ENCODE measurements at places on chromosomes 5 and 9.

DNA sequence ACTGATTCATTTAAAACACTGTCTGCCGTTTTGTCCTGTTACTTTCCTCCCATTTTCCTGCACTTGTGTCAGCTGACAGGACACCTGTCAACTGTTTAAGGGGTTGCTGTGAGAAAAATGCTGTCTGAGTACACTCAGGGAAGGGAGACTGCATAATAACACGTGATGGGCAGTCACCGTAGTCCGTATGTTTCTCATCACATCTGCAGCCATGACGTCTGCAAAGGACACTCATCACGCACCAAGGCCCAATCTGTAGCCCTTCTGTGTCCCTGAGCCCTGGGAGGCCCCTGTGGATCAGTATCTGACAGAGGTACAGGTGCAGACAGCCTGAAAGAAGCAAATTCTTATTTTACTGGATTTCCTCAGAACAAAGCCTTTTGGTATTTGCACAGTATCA is 396.3 kb downstream of the YTHDC2 start:
- no peak for DNase-seq

GRCh38 chr9:126147936-126148870 is 178.4 kb upstream of the MVB12B start:
- DNase-seq = no peak

- DNase-seq = no peak
Observed at GRCh38 chr5:33491941-33492340, 51.2 kb downstream of the TARS1 start.

GRCh38 chr9:129866394-129867135 is 31.3 kb downstream of the USP20 start:
- no peak for DNase-seq

- no peak for DNase-seq
Observed at GRCh38 chr5:1220351-1220750, 4.8 kb upstream of the SLC6A18 start.

DNA sequence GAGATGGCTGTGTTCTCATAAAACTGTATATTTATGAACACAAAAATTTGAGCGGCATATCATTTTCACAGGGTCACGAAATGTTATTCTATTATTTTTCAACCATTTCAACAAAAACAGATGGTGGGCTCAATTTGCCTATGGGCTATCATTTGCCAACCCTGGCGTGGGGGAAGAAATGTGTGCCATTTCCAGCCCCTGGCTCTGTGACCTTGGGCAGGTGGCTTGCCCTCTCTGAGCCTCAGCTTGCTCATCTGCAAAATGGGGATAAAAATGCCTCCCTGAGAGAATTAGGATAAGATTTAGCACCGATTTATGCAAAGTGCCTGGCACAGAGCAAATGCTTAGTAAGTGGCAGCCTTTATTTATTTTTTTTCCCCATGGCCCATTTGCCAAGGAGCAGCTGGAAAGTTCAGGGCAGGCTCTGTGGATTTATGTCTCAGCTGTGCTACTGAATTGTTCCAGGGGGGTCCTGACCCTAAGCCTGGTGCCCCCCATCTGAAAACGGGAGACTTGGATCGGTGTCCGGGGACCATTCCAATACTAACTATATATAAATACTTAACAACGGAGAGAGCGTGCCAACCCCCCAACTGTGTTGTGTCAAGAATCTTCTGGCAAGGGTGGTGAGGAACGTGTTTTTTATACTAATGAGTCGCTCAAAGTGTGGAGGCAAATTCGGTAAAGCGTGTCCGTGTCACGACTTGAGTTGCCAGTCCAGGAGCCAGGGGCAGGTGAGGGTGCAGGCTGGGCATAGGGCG is 34.5 kb downstream of the HRH2 start:
- DNase-seq = no peak

GRCh38 chr5:34580983-34581382 is 75.1 kb upstream of the RAI14 start:
- DNase-seq = no peak

DNA sequence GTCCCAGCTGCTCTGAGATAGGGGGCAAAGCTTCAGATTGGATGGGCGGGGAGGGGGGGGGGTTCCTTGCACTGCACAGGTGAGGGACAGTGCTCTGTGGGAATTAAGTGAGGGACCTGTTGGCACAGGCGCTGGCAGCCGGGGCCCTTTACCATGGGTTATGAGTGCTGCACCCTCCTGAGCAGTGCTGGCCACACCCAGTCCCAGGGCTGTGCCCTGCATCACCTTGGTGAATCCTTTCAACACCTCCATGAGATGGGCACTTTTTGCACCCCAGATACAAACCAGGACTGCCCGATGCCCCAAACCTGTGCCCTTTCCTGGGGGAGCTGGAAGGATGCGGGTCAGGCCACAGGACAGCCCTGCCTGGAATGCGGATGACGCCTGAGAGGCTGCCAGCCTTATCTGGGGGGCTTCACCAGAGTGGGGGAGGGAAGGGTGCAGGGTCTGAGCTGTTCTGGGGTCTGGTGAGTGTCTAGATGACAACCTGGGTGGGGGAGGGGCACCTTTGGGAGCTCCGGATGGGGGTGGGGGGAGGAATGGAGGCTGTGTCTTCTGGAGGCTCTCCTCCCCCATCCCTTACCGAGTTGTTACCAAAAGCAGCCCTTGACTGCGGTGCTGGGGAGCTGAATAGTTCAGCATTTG is 5.2 kb downstream of the CRB2 start:
- DNase-seq = no peak

DNA sequence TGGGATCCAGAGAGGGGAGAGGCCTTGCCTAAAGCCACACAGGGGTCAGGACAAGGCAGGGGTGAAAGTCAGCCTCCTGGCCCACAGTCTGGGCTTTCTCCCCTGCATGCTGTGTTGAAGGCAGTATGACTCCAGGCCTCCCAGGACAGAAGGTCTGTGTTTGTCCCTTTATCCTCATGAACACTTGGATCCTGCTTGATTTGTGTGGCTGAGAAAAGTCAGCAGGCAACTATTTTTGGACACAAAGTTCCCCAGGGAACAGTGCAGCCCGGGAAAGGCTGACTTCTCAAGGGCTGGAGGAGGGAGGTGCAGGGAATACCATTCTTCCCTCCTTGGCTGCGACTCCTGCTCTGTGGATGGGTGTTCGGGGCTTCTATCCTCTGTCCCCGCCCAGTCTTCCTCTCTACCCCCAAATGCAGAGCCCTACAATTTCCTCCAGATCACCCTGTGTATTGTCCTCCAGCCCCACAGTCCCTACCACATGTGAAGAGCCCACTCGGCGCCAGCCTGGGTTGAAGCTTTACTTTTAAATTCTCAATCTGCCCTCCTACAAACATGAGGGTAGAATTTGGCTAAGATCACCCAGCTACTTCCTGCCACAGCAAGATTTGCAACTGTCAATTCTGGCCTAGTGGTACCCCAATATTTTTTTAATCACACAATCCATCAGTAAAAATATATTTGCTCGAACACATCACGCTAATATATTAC is 4.1 kb downstream of the AKNA start:
- DNase-seq = no peak

DNA sequence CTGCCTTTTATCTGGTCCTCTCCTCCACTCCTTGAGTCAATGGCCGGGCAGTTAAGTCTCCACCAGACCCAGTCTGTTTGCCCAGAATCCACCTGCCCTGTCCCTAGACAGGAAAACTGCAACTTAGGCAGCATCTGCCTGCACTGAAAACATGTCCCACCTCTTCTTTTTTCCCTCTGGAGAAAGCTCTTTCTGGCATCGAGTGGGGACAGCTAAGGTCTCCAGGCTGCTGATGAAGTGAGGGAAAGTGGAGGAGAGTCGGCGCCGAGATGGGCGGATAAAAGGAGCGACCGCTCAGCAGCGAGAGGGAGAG is 243 bp upstream of the SHISAL2B start:
- DNase-seq = no peak

DNA sequence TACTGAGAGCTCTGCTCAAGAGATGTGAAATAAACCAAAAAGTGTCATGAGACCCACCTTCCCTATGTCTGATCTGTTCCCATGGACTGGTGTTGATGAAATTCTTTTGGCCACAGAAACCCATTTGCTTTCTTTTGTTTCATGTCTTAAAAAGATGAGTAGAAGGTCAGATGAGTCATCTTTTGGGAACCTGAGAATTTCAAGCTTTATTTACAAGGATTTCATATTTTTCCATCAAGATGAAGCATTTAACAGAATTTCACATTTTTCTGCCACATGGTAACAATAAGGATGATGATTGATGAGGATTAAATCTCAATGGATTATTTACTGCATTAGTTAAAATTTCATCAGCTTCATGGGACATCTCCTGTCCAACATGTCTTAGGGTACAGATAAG is 337.8 kb downstream of the DEPDC1B start:
- DNase-seq = no peak

DNA sequence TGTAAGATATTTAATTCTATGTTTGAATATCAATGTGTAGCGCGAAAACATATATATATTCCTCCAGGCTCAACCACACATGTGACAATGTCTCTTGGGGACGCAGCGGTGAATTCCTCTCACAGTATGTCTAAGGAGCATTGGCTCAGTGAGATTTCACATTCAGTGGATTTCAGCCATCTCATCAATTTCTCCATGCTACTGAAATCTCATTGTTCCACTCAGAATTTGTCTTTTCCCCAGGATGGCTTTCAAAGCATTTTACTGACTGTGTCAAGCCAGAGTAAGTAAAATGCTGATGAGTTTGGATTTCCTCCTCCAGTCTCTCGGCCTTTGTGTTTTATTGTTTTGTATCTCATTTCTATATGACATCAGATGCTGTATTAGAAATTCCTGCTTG is 1.3 kb upstream of the OR1J1 start:
- no peak for DNase-seq

- DNase-seq = no peak
Observed at GRCh38 chr5:32018476-32019436, 155.4 kb downstream of the GOLPH3 start.

GRCh38 chr5:79050498-79050897 is 19.0 kb downstream of the DMGDH start:
- DNase-seq = no peak

GRCh38 chr5:10652606-10653005 is 88.7 kb downstream of the ANKRD33B start:
- no peak for DNase-seq

DNA sequence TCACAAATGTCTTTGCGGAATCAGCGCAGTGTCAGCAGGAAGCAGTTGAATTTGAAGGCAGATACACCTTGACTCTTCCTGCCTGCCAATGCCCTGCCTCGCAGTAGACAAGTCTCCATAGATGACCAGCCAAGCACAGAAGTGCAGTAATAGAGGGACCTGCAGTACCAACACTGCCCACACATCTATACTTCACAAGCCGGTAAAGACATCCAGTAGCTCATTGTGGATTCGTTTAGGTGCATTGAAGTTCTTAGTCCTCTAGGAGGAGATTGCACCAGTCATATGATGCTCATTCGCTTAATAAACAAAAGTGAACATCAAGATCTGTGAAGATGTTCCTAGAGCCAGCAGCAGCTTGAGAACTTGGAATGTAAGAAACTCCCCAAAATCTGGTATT is 7.1 kb upstream of the IFNA2 start:
- no peak for DNase-seq

- DNase-seq = no peak
Observed at GRCh38 chr9:97853056-97853843, at the start of gene FOXE1. FOXE1 (plus strand) TSS chr9:97853226; CDS start chr9:97853915, 689 bp downstream.

DNA sequence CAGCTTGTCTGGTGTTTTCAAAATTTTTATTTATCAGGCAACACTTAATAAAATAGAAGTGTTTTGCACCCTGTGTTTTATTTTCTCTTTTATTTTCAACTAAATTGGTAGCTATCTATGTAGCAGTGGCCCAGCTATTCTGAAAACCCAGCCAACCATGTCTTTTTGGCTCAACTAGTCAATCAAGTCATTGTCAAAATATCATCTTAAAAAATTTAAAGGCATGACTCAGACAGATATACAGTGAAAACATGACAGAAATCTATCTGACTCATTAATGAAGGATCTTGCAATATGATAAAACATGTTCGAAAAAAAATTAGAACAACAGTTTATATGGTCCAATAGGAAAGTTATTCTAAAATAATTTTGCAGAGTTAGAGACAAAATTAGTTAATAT is 75.1 kb downstream of the HSD17B4 start:
- no peak for DNase-seq

DNA sequence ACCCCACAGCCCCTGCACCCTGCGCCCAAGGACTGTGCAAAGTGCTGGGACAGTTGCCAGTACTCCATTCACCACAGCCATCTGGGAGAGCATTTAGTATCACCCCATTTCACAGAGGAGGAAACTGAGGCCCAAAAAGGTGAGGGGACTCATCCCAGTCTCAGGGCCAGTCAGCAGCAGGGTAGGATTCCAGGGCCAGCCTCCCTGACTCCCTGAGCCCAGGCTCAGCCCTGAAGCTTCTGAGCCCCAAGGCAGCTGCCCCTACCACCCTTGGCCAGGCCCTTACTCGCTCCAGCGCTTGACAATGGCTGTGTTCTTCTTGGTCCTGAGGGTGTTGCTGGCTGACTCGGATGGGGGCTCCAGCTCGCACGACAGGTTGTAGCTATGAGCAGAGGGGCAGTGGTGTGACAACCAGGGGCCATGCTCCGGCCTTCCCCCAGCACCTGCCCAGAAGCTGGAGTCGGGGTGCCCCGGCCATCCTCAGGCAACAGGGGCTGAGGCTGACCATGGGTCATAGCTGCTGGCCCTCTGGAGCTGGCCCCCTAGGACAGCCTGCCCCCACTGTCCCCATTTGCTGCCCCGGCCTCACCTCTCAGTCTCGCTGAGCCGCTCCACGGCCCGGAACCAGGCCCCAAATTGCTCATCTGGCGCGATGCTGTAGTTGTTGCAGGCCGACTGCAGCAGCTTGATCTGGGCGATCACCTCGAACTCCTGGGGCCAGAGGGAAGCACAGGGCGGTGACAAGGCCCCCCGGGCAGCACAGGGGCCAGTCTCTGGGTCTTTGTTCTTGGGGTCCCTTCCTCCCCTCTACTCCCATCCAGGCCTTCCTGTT is 18.6 kb downstream of the RALGDS start:
- DNase-seq = no peak

DNA sequence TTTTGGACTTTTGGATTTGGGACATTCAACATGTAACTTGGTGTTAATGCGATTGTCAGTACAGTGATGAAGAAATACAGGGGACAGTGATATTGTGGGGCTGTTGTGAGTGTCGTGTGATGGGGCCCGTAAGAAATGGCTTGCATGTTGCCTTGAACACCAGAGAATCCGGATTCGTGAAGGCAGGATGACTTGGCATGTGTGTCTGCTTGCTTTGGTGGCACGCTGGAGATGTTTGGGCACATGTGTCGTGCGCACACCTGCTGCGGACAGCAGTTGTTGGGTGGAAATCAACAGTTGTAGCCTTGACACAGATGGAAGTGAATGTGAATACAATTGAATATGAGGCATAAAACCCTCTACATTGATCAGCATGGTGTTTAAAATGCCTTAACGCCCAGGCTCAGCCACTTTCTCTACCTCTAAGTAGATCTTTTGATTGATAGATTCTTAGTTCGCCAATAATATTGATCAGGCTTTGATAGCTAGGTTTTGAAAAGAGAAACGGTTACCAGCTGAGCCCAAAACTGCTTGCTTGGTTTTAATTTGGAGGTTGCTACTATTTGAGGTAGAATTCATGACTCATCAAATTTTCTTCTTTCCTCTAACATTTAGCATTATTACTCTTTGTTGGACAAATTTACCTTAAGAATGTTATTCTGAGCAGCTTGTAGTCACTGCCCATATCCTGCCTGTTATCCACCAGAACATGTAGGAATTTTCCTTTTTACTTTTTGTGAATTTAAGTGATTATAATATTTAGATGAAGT is 94.4 kb downstream of the TRIO start:
- no peak for DNase-seq

Data from sciatic nerve (tissue), 2 donors.